Melanocyte of skin (primary cell): ENCODE measurements at places on chromosomes 2 and 18. TPM values are rescaled to one million over a fixed set of nuclear protein-coding genes. Genes with fewer than 3 reads are reported as not detected.

The MSTN gene
- under 0.01 TPM in 1 of 2 replicates, not detected in the other for total RNA-seq

The FOXD4L1 gene
- 0.34 TPM in 1 of 2 replicates, not detected in the other for total RNA-seq

The C2orf78 gene
- total RNA-seq: not detected in 2 replicates

The NEU4 gene
- total RNA-seq: not detected in 2 replicates

The TFCP2L1 gene
- total RNA-seq: not detected in 2 replicates

The B3GNT7 gene
- under 0.01 and 0.36 TPM in 2 replicates for total RNA-seq

The EPAS1 gene
- 52.9 and 56.1 TPM in 2 replicates for total RNA-seq

The ERMN gene
- total RNA-seq: under 0.01 and 0.34 TPM in 2 replicates

The ODC1 gene
- total RNA-seq: 31.0 and 37.8 TPM in 2 replicates

The CHAC2 gene
- 4.8 and 5.8 TPM in 2 replicates for total RNA-seq
